ENCODE measurements at places on chromosomes 13 and 19.
A peak's percentile ranks its signal among the peaks of the same experiment; 100 is the strongest.

DNA sequence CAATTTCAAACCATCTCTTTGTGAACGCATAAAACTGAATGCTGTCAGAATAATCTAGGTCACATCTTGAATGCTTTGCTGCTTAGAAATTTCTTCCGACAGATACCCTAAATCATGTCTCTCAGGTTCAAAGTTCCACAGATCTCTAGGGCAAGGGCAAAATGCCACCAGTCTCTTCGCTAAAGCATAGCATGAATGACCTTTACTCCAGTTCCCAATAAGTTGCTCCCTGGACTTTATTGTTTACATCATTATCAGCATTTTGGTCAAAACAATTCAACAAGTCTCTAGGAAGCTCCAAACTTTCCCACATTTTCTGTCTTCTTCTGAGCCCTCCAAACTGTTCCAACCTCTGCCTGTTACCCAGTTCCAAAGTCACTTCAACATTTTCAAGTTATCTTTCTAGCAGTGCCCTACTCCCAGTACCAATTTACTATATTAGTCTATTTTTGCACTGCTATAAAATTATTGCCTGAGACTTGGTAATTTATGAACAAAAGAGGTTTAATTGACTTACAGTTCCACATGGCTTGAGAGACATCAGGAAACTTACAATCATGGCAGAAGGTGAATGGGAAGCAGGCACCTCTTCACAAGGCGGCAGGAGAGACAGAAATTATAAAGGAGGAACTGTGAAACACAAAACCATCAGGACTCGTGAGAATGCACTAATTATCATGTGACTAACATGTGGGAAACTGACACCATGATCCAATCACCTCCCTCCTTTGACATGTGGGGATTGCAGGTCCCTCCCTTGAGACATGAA is 77.0 kb downstream of the SPRY2 start:
- DNase-seq: no peak

GRCh38 chr19:4707956-4708650 is 15.5 kb downstream of the DPP9 start:
- no peak for DNase-seq

DNA sequence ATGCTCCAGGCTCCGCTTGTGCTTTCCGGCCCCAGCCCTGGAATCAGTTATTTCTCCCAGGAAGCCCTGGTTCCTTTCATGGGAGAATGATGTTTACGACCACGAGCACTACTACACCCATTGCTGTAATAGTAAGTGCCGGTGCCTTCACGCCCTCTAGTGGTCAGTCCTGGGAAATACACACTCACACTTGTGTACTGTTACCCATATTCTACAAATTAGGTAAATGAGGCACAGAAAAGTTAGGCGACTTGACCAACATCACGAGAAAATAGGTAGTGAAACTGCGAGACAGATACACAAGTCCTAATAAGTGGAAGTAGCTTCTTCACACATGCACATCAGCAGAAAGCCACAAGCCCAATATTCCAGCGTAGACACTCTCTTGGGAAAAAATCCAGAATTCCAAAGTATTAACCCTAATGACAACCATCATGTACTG is 21.7 kb downstream of the CEACAM21 start:
- DNase-seq: peak; percentile 78

GRCh38 chr13:39599842-39600241 is 3.2 kb downstream of the LHFPL6 start:
- no peak for DNase-seq

GRCh38 chr19:7654401-7654800 is 14.4 kb upstream of the RETN start:
- DNase-seq: no peak

DNA sequence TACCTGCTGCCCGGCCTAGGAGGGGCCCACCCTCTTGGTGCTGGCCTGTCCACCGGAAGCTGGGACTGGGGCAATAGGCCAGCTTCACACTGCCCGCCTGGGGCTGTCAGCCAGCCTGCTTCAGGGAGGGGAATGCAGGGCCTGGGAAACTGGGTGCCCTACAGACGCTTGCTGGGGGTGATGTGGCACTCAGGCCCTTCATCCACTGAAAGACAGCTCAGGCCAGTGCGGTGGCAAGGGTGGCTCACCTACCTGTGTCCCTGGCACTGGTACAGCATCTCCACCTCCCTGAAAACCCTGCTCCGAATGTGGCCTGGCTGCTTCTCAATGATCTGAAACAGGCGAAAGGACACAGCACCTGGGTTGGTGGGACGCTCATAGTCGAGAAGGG is 7.8 kb downstream of the MKNK2 start:
- no peak for DNase-seq

DNA sequence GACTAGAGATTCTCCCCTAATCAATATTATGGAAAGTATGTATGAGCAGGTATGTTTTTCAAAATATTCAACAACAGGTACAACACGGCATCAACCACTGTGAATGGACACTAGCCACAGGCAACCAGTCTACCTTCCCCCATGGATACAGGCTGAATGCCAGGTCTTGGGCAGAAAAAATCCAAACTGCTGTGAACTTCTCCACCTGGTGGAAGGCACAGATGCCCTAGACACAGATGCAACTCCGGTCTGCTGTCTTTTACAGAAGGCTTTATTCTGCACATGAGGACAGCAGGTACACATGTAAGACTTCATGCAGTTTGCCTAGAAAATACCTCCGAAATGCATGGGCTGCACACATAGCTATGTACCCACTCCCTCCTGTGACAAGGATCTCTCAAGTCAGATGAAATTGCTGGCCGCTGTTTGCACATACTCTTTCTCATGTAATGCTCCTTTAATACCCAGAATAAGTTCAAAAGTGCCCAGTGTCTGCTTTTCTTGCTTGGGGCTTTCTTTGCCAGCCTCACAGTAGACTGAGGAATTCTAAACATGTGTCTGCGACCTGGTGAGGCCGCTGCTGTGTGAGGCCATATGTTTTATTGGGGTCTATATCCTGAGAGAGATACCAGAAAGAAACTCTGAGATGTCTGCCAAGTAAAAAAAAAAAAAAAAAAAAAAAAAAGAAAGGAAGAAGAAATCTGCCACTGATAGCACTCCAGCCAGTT is 325.9 kb downstream of the FOXO1 start:
- DNase-seq: no peak

GRCh38 chr13:79966493-79966895 is 374.4 kb downstream of the SPRY2 start:
- no peak for DNase-seq

DNA sequence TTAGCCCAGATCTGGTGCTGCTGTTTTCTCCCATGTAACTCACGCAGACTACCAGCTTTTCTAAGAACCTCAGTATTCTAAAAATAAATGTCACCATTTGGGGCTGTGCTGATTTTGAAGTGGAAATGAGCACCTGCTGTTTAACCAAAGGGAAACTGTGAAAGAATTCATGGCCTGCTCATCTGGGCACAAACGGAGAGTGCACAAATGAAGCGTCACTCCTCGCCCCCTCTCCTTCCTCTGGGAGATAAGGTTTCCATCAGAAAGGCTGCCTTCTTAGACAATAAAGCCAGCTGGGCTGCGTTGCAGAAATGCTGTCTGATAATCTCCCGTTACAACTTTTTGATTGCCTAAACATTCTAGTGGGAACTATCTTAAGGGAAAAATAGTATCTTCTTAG is 73.7 kb upstream of the SLC15A1 start:
- no peak for DNase-seq

- DNase-seq: no peak
Measured at GRCh38 chr13:98083507-98083906, 59.4 kb upstream of the FARP1 start.

All from HEK293T (cell line).